Calu3 (cell line): ENCODE measurements at places on chromosomes 2 and 18. TPM values are rescaled to one million over a fixed set of nuclear protein-coding genes. Genes with fewer than 3 reads are reported as not detected.

Gene CXCR1
- total RNA-seq = not detected in 2 replicates

Gene SAP130
- 25.1 and 29.7 TPM in 2 replicates for total RNA-seq

Gene LIMS3
- total RNA-seq = 0.29 TPM in 1 of 2 replicates, not detected in the other

Gene BMP10
- total RNA-seq = not detected in 2 replicates

Gene CFAP221
- 9.5 and 10.0 TPM in 2 replicates for total RNA-seq

Gene APOB
- 0.05 TPM in 2 replicates for total RNA-seq

Gene CCDC178
- total RNA-seq = not detected in 2 replicates

Gene CRIM1
- 48.0 and 57.6 TPM in 2 replicates for total RNA-seq

Gene CELF4
- total RNA-seq = 5.8 and 7.8 TPM in 2 replicates

Gene LRRC30
- total RNA-seq = not detected in 2 replicates

Gene PLEK
- total RNA-seq = not detected in 2 replicates
